ENCODE measurements at places on chromosomes 7 and 10. TPM values are rescaled to one million over a fixed set of nuclear protein-coding genes. Genes with fewer than 3 reads are reported as not detected.

Gene UCN3
- not detected for total RNA-seq

Gene STEAP1B
- 20.6 TPM for total RNA-seq

Gene IQUB
- 2.1 TPM for total RNA-seq

DNA sequence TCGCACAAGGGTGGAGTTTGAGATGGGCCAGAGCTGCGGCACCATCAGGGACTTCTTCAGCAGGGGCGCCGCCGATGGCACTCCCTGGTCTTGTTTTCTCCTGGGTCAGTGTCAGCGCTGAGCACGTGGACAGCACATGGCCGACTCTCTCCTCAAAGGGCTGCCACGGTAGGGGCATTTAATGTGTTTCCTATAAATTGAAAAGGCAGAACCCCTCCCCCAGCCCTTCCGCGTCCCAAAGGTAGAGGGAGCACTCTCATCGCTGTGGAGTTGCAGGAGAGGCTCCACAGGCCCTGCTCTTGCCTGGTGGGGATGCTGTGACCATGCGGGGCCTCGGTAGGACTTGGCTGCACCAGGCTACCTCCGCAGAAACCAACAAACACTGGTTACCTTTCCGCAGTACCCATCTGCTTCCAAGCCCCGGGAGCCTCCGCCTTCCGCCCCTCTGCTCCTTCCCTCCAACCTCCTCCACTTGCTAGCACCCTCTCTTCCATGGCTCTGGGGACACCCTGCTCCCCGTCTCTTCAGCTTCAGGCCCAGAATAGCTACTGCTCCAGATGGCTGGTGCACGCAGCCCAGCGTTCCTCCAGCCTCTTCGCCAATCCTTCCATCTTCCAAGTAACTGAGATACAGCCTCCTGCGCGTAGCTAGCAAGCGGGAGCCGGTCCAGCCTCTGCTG, 166.3 kb upstream of the ADCY1 start:
- peak; percentile 83 for DNase-seq

Gene GBX1
- not detected for total RNA-seq

GRCh38 chr10:124667425-124668345, 76.5 kb downstream of the FAM53B start:
- DNase-seq = no peak

Gene TEX47
- not detected for total RNA-seq

GRCh38 chr7:149500201-149500600, 2.6 kb upstream of the ZNF746 start:
- DNase-seq = no peak

DNA sequence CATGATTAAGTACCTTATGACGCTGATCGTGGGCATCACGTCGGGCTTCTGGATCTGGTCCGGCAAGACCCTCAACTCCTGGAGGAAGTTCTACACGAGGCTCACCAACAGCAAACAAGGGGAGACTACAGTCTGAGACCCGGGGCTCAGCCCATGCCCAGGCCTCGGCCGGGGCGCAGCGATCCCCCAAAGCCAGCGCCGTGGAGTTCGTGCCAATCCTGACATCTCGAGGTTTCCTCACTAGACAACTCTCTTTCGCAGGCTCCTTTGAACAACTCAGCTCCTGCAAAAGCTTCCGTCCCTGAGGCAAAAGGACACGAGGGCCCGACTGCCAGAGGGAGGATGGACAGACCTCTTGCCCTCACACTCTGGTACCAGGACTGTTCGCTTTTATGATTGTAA, 2.5 kb downstream of the FZD1 start:
- no peak for DNase-seq

Gene R3HCC1L
- 16.4 TPM for total RNA-seq

DNA sequence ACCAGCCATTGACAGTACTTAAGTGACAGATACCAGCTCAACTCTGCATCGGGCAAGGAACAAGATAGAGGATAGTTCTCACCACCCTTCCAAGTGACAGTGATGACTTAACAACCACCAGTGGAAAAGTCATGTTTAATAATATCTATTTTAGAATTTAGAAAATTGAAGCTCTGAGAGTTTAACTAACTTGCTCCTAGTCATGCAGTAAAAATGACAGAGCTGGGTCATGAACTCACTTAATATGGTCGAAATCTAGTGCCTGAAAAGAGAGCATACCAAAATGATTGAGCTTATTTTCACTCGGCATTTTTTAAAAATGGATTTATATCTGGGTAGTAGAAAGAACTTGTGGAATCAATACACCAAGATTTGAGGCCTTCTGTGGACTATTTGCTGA, 367.8 kb upstream of the IGFBP3 start:
- DNase-seq = no peak

DNA sequence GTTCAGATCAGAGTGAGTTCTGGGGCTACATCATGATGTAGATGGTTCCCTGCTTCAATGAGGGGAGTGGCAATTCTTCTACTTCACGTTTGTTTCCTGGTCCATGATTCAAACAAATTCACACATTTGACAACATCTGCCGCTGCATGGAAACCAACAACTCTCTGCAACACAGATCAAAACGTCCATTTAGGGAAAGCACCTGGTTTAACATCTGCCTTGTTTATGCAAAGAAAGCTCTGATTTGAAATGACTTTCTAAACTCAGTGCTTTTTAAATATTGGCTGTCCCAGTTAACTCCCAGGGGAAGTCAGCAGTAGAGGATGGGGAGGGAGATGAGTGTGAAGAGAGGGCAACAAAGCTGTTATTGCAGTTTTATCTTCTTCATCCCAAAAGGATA, 93.8 kb downstream of the GAD2 start:
- no peak for DNase-seq

- no peak for DNase-seq
These were observed 164.2 kb upstream of the EEPD1 start for GRCh38 chr7:35988818-35989217.

Gene OR2F2
- total RNA-seq = not detected

GRCh38 chr10:62813453-62813852, 2.7 kb downstream of the EGR2 start:
- no peak for DNase-seq

Gene ZNF467
- total RNA-seq = 0.91 TPM

Gene CALN1
- total RNA-seq = 7.0 TPM

GRCh38 chr10:88116971-88117626, 253.7 kb downstream of the PTEN start:
- DNase-seq = no peak

- DNase-seq = no peak
These were observed 100.5 kb downstream of the CALD1 start for GRCh38 chr7:134879815-134880475.

Gene EPO
- total RNA-seq = 0.29 TPM

Gene EBLN1
- not detected for total RNA-seq

DNA sequence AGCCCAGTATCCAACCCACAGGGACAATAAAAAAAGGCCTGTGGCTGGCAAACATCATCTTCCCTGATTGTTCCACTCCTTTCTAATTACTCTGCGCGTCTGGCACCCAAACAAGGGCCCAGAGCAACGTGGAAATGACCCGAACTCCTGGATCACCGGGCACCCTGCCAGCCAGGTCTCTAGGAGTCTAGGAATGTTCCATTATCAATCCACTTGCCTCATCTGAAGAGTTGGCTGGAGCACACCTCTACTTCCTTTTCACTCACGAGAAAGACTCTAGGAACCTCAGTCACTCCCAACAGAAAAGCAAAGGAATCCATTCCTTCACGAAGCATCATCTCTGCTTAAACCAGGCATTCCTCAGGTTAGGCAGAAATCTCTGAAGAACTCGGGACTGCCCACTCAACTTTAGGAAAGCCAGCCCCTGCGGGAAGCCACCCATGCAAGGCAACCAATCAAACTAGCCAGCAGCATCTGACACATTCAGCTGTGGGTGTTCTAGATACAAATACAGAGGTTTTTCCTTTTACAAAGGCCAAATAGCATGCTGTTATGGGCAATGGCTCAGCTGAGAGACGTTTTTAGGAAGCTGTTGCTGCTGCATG, 37.7 kb downstream of the ATXN7L1 start:
- no peak for DNase-seq

Gene DUSP5
- 60.3 TPM for total RNA-seq

GRCh38 chr7:110620110-110620735, 470.7 kb upstream of the LRRN3 start:
- no peak for DNase-seq
